ENCODE measurements at places on chromosomes 12 and 14.

GRCh38 chr12:79689477-79690141 is 1.2 kb downstream of the PAWR start:
- peak; percentile 34 for DNase-seq

- DNase-seq = no peak
These were observed 33.9 kb upstream of the VASH1 start for GRCh38 chr14:76727384-76727783.

GRCh38 chr12:74535536-74535935 is 2.1 kb upstream of the ATXN7L3B start:
- no peak for DNase-seq

- DNase-seq = no peak
These were observed 155.4 kb downstream of the AACS start for GRCh38 chr12:125220404-125221273.

- no peak for DNase-seq
These were observed 4.7 kb downstream of the RPL36AL start for GRCh38 chr14:49615776-49616175.

- no peak for DNase-seq
These were observed 178.6 kb downstream of the TMEM132C start for GRCh38 chr12:128445415-128446127.

Data from activated CD4-positive, CD25-positive, alpha-beta regulatory T cell treated with anti-CD3 and anti-CD28 coated beads, Interleukin-2, amount 50 U/mL, for 72 hours (primary cell).